NCI-H774 (cell line): ENCODE measurements at places on chromosomes 3 and 15.

DNA sequence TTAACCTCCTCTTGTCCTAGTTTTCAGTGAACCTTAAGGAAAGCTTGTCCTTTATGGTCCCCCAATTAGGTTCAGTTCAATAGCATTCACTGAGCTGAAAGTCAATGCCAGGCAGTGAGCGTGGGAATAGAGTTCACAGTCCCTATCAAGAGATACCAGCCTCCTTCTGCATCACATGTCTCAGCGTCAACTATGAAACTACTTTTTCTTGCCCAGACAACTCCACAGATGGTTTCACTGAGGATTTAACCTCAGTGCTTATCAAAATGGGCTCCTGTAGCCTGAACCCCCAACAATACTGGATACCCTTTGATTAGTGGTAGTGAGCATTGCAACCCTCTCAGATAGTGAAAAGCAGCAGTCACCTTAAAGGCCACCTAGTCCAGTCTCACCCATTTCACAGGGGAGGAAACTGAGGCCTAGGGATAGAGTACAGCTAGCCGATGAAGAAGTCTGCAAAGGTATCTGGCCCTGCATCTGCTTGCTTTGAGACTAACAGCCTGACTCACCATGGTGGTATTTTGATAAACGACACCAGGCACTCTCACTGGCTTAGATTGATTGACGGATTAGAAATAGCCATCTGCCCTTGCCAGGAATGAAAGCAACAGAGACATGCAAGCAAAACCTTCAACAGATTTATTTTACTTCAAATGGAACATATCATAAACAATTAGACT lies 1.6 kb upstream of the UBA3 start:
- DNase-seq: no peak

GRCh38 chr3:188233320-188233719 lies 79.4 kb downstream of the LPP start:
- DNase-seq: no peak

- DNase-seq: no peak
Measured at GRCh38 chr3:125058959-125059358, 3.2 kb upstream of the HEG1 start.

DNA sequence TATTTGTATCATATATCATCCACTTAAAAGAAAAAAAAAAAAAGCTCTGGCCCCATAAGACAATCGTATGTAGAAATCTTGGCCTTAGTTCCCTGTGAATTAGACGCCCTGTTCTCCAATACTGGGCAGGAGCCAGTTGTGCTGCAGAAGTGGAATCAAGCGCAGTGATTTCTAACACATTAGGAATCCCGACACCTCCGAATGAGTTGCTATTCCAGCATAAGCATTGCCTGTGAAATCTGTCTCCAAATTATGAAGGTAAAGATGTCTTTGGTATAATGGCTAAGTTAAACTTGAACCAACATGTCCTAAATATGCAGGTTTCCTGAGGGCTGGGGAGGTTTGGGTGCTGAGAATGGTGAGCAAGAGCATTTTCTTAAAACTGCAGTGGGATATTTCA lies 199.4 kb upstream of the ARRDC4 start:
- DNase-seq: no peak

GRCh38 chr3:191873736-191874135 lies 412.8 kb downstream of the PYDC2 start:
- DNase-seq: no peak

GRCh38 chr3:116886202-116886893 lies 176.8 kb downstream of the TUSC7 start:
- no peak for DNase-seq

- DNase-seq: no peak
Measured at GRCh38 chr15:82239685-82240391, 22.7 kb downstream of the EFL1 start.
